ENCODE measurements at places on chromosomes 11 and 22. TPM values are rescaled to one million over a fixed set of nuclear protein-coding genes. Genes with fewer than 3 reads are reported as not detected.

The TRIM51 gene
- total RNA-seq = not detected

The OSBP2 gene
- 18.6 TPM for total RNA-seq

The MUC5B gene
- total RNA-seq = not detected

The PKP3 gene
- 373 TPM for total RNA-seq

The CHRNA10 gene
- total RNA-seq = 0.23 TPM

The APOBEC3A gene
- not detected for total RNA-seq

The OLFML1 gene
- not detected for total RNA-seq

The GLYAT gene
- not detected for total RNA-seq

The GAS2 gene
- 2.2 TPM for total RNA-seq

The ME3 gene
- total RNA-seq = 3.0 TPM

The MPEG1 gene
- total RNA-seq = not detected

The C11orf97 gene
- total RNA-seq = not detected

The OR8H2 gene
- not detected for total RNA-seq

The MMP12 gene
- total RNA-seq = not detected

The TSGA10IP gene
- not detected for total RNA-seq

The ENDOD1 gene
- total RNA-seq = 37.4 TPM

The DERL3 gene
- total RNA-seq = 1.4 TPM

The GATD1 gene
- 25.0 TPM for total RNA-seq

The C22orf15 gene
- total RNA-seq = not detected

The NXPE2 gene
- not detected for total RNA-seq

The RAG1 gene
- total RNA-seq = 0.94 TPM

The GALNT18 gene
- total RNA-seq = 35.5 TPM

The TSKU gene
- total RNA-seq = 68.0 TPM

The MN1 gene
- total RNA-seq = 22.3 TPM

The INCENP gene
- total RNA-seq = 19.2 TPM

The SHANK2 gene
- total RNA-seq = 0.80 TPM

The MRGPRX3 gene
- 45.6 TPM for total RNA-seq

The OR5B21 gene
- total RNA-seq = not detected

The HTR3B gene
- not detected for total RNA-seq

The APOA4 gene
- not detected for total RNA-seq

The GAL gene
- 6.1 TPM for total RNA-seq

The CRYBB3 gene
- not detected for total RNA-seq

The VSIG10L2 gene
- not detected for total RNA-seq

The MYBPC3 gene
- not detected for total RNA-seq

The MMP26 gene
- total RNA-seq = not detected

The YPEL4 gene
- not detected for total RNA-seq

The MAPK8IP1 gene
- total RNA-seq = 2.4 TPM

The SMIM35 gene
- total RNA-seq = not detected

The ACTN3 gene
- total RNA-seq = not detected

The OR52N2 gene
- not detected for total RNA-seq

The PCF11 gene
- total RNA-seq = 17.4 TPM

The BTG4 gene
- not detected for total RNA-seq

The PPP6R3 gene
- 62.0 TPM for total RNA-seq

The DDI1 gene
- total RNA-seq = not detected

The KDM4E gene
- not detected for total RNA-seq

The TRPM5 gene
- not detected for total RNA-seq

The MS4A15 gene
- total RNA-seq = not detected
